Activated CD8-positive, alpha-beta memory T cell treated with anti-CD3 and anti-CD28 coated beads, Interleukin-2, amount 50 U/mL, for 48 hours (primary cell): ENCODE measurements at places on chromosomes 1 and 21.

DNA sequence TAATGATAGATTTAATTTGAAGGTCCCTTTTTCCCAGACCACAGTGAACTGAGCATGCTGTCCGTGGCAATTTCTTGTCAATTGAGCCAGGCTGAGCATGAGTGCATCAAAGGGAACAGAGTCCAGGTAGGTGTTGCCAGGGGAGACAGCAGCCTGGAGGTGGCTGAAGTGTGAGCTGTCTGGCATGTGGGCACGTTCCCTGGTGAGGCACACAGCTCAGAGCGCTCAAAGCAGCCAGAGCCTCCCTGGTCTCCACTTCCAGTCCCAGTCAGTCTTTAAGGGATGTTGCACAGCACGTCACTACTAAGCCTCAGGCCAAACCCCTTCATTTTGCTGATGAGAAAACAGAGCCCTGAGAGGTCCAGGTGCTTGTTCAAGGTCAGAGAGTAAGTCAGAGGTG lies 251.4 kb downstream of the MATN1 start:
- no peak for DNase-seq

- DNase-seq, result no peak
These were observed 141.0 kb downstream of the USP25 start for GRCh38 chr21:15870819-15871218.

DNA sequence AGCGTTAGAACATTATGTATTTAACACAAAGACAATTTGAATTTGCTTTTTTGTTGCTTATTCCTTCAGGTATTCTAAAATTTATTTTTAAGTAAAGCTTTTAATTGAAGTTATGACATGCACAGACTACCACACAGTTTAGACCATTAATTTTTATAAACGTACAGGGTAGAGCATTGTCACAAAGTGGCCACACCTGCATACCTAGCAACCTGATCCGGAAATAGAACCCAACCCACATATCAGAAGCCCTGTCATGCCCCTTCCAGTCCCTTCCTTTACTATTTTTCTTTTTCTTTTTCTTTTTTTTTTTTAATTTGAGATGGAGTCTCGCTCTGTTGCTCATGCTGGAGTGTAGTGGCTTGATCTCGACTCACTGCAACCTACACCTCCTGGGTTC lies 16.8 kb downstream of the CXADR start:
- DNase-seq, result no peak

GRCh38 chr1:223142795-223143536 lies at the start of gene TLR5:
TSS of gene TLR5 (minus strand) at chr1:223143248. CDS start at chr1:223113031, 30,217 bp downstream.
- peak; percentile 96 for DNase-seq

- DNase-seq, result no peak
These were observed 22.0 kb downstream of the PRKCZ start for GRCh38 chr1:2072109-2072806.

DNA sequence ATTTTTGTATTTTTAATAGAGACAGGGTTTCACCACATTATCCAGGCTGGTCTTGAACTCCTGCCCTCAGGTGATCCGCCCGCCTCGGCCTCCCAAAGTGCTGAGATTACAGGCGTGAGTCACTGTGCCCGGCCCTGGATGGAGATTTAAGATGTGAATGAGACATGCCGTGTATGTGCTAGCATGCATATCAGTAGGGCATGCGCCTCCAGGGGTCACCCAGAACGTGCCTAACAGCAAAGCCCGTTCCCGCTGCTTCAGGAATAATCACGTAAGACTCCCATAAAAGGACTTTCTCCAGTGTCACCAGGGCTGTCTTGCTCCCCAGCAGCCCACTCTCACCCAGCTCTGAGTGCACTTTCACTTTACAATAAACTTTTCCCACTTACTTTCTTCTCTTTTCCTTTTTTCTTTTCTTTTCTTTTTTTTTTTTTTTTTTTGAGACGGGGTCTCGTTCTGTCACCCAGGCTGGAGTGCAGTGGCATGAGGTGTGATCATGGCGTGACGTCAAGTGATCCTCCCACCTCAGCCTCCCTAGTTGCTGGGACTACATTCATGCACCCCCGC lies 46.9 kb upstream of the DISP3 start:
- no peak for DNase-seq

DNA sequence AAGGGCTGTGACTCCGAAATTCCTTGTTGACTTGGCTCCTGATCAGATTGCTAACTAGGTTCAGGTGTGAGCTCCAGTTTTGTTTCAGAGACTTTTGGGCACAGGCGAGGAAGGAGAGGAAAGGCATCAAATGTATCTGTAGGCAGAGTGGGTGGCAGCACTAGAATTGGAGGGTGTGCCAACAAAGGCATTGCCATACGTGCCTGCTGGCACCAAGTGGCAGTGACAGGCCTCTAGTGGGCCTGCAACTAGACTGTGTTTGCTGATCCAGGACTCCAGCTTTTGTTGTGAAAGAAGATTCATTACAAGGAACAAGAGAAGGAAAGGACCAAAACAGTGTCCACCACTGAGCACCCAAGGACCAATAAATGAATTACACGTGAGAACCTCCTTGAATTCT lies 79.5 kb downstream of the TM2D1 start:
- no peak for DNase-seq
